Naive thymus-derived CD4-positive, alpha-beta T cell (primary cell): ENCODE measurements at places on chromosomes 2 and 18. TPM values are rescaled to one million over a fixed set of nuclear protein-coding genes. Genes with fewer than 3 reads are reported as not detected.

DNA sequence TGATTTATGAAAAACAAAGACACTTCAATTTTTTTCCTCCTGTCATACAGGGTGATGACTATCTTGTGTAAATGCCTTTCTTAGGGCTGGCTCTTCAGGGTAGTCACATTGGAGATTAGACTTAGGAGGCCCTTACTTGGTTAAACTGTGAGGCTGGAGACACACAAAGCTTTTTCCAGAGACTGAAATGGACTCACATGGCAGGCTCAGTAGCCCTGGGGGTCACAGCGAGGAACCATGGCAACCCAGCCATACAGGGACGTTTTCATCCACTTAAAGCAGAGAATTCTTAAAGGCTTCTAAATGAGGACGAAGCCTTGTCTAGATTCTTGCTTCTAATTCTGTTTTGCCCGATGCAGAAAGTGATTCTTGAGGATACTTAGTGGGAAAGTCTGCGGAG lies 57.3 kb upstream of the ZDBF2 start:
- DNase-seq = no peak

- DNase-seq = no peak
These were observed 101.8 kb downstream of the RNF152 start for GRCh38 chr18:61791031-61791430.

- DNase-seq = no peak
These were observed 1074.4 kb upstream of the GYPC start for GRCh38 chr2:125581557-125581956.

The PDE1A gene
- not detected for total RNA-seq

DNA sequence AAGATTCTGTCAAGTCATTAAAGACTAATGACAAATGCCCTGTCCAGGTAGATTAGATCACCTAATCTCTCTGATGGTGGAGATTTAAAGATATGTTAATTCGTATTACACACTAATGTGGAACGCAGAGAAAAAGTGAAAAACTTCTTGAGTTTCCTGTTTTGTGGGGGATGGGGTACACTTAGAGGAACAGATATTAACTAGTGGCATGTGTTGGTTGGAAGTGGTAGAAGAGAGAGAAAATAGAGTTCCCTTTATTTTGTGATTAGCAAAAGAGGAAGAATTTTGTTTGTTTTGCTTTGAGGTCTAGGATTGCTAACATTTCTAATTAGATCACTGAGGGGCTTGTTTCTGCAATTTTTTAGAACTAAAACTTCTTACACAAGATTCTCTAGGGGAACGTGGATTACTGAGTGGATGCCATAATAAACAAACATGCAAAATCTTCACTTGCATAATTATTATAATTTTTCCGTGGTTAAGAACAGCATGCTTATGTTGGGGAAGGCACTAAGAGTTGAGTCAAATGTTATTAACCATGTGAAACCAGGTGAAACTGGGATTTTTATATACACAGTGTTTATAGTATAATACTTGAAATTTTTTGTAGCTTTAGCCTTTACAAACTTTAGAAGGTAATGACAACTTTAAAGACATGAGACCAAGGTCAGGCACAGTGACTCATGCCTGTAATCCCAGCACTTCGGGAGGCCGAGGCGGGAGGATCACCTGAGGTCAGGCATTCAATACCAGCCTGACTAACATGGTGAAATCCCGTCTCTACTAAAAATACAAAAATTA lies 97.4 kb upstream of the STK17B start:
- DNase-seq = no peak

- peak; percentile 87 for DNase-seq
These were observed at the start of gene STAT4 for GRCh38 chr2:191150600-191151330. STAT4 (minus strand) TSS chr2:191150994; CDS start chr2:191148203, 2,791 bp downstream.

The CHST10 gene
- total RNA-seq = 5.0 TPM

The CD8A gene
- total RNA-seq = 1.4 TPM

The ERICH2 gene
- total RNA-seq = not detected

GRCh38 chr18:25248755-25249154 lies 103.2 kb downstream of the ZNF521 start:
- DNase-seq = no peak

The SERPINB10 gene
- 1.5 TPM for total RNA-seq

DNA sequence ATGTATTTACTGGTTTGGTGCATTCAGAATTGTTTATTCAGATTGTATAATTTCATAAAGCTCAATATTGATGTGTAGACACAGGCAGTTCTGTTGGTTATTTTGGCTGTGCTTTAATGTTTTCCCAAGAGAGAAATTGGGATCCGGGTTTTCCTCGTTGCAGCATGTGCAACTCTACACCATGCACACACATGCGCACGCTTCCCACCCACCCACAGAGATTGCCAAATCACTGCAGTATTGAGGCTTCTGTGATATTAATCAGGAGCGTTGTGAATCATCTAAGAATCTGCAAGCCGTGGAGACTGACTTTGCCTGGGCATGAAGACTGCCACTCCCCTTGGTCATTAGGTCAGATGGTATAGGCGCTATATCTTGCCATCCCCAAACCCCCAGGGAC lies 571.5 kb downstream of the SLC4A3 start:
- no peak for DNase-seq

DNA sequence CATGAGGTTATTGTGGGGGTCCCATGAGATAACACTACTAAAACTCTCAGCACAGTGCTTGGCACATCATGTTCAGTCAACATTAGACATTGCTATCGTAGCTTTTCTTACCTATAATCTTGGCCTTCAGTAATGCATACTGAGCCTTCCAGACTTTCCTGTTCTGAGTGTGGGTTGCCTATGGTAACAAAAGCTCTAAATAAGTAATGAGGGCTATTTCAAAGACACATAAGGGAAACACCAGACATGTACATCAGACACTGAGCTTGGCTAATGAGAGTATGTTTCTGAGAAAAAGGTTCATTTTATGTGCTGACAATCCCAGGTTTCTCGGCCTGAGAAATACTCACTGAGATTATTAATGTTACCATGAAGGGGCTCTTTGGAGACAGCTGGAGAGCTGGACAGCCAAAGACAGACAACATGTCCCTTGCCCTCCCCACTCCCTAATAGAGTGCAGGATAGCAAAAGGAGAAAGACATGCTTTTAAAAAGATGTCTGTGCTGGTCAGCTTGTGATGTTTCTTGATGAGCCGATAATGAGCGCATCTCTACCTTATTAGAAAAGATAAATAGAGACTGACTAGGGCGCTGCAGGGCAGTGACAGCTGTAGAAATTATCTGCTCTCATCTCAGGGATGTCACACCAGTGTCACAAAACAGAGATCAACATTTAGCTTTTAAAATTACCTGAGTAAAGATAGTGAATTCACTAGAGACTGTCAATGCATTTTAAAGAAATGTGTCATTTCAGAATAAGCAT lies 25.4 kb downstream of the POLE4 start:
- no peak for DNase-seq

DNA sequence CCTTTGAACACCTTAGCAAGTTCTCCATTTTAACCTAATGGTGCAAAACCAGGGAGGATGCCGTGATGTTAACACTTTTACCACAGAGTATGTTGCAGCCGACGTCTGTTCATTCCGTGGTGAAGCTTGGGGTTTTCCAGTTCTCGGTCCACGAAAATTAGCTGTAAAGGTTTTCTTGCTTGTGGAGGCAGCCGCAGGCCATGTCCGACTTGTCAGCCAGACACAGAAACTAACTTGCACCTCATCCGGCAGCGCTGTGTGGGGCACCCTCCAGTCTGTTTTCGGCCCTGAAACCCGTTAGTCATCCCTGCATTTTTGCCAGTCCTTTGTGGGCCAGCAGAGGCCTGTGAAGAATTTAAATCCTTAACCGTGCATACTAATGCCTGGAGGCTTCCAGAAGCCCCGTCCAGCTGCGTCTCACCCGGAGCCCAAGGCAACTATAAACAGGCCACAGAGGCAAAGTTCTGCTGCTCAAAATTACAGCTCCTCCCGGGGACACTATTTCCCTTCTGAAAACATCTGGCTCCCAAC lies 70.6 kb downstream of the SH3YL1 start:
- no peak for DNase-seq

The C2orf15 gene
- 3.1 TPM for total RNA-seq

DNA sequence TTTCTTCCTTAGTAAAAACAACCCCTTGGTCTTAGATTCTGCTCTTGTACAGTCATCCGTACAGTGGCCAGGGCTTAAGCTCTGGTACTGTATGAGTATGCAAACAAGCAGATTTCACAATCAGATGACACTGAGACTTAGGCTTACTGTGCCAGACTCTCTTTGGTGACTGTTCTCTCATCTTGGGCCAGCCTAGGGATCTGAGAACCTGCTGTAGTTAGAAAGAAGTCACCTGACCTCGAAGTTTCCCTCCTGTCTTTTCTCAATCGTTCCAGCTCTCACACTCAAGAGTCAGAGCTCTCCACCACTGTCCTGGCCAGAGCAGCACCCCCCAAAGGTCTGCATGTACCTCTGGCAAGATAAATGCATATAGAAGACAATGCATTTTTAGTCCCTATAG lies 63.2 kb downstream of the ZEB2 start:
- DNase-seq = no peak

DNA sequence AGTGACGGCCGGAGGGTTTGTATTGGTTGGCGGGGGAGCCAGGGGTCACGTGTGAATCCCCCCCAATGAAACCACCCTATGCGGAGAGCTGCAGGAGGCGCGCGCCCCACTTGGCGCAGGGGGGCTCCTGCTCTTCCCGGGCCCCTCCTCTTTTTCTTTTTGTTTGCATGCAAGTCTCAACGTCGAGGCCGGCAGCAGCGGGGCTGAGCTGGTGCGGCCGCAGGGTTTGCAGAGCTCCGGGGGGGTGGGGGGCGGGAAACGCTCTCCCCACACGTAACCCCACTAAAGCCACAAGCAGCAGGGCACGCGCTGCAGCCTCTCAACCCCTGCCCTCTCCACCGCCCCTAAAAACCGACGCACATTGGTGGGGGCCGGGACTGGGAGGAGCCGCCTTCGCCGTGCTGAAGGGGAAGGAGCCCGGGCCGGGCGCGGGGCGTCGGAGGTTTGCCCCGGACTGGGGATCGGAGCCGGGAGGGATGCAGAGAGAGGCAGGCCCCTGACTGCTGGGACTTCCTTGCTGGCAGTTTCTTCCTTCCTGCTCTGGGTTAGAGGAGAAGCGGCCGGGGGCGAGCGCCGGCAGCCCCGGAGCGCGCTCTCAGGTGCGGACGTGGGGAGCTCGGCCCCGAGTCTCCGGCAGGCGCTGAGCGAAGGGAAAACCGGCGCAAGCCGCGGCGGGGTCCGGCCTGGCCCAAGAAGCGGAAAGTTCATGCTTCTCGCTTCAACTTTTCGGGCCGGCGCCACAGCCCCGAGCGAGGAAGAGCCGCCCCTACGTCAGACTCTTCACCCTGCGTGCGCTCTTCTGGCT lies 864 bp downstream of the LBH start:
- peak; percentile 90 for DNase-seq

DNA sequence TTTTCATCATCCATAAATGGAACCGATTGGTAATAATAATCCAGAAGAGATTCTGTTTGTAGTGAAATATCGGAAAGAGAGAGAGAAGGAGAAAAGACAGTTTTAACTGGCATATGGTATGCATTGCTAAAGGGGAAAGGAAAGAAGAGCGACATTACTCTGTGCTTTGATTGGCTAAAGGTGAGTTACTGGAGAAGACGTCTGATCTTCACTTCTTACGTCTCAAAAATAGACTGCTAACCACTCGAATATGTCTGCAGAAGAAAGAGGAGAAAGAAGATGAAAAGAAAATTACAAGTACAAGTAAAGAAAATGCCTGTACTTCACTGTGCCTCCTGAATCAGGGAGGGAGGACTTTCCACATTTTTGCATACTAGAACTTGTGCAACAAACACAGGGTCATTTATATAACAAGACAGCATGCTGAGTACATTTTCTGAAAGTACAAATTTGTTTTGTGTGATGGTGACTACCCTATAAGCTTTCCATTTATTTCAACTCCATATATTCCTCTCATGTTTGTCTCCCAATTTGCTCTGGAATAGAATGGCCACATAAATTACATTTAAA lies 787.2 kb downstream of the RNF144A start:
- peak; percentile 16 for DNase-seq

GRCh38 chr18:70705831-70706416 lies 417.1 kb downstream of the SOCS6 start:
- DNase-seq = no peak

- no peak for DNase-seq
These were observed 37.9 kb upstream of the CTAGE1 start for GRCh38 chr18:22455425-22456115.

DNA sequence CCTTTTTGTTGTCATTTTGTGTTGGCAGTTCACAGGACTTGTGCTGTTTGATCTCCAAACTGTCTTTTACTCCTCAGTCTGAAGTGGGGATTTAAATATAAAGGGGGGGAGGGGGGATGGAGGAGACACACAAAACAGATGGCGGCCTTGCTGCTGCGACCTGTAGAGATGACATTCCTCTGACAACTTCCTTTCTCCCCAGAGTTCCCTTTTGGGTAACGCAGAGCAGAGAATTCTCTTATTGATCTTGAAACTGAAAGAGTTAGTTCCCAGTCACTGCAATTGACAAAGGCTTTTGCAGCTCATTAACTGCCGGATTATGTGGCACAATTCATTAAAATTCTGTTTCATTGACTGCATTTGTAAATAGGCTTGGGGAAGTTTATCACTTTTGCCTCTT lies 279.3 kb downstream of the TSN start:
- no peak for DNase-seq
